ENCODE measurements at places on chromosomes 11 and 22.

DNA sequence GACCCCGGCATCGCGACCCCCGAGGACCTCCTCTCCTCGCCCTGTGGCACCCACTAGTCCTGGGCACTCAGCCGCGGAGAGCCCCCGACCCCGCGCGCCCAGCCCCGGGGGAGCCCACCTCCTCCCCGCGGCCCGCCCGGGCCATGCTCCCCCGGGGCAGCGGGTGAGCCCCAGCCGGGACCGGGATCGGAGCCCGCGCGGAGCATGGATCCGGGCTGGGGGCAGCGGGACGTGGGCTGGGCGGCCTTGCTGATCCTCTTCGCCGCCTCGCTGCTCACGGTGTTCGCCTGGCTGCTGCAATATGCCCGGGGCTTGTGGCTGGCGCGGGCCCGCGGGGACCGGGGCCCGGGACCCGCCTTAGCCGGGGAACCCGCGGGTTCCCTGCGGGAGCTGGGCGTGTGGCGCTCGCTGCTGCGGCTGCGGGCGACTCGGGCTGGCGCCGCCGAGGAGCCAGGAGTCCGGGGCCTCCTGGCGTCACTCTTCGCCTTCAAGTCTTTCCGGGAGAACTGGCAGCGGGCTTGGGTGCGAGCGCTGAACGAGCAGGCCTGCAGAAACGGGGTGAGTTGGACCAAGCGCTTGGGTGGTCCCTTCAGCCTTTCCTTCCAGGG lies 498 bp downstream of the C2CD2L start:
- DNase-seq = no peak

DNA sequence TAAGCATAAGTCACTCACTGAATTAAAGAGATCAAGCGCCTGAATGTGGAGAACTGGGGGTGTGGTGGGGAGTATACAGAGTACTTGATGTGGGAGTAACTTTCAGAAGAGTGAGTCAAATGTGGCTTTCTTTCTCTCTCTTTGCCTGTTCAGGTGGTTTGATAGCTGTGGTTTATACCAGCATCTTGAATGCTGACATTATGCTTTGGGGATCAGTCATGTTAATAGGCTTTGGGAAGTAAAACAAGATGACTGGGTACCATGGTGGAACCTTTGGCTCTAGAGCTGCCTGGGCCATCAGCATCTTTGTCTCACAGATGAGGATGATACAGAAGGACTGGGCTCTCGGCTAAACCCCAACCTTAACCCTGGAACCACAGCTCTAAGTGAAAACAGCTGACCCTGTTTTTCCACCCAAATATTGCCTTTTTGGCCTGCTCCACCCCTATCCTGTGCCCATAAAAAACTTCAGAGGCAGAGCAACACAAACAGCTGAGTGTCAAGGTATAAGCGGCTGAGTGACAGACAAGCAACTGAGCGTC lies 58.2 kb upstream of the GNAZ start:
- no peak for DNase-seq

DNA sequence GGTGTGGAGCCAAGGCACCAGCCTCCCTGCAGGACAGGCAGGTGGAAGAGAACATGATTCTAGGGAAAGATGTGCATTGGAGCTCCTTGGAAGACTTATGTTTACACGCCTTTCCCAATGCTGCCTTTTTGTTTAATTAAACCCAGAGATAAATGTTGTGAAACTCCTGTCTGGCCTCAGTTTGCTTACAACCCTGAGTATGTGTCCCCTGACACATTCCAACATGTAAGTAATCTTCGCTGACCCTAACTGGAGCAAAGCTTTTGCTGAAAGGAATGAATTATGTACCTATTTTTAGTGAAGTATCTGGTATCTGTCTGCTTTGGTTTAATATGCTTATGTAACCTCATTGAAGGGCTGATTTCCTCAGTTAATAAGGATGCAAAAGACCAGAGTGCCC lies 56.7 kb downstream of the APIP start:
- DNase-seq = no peak

DNA sequence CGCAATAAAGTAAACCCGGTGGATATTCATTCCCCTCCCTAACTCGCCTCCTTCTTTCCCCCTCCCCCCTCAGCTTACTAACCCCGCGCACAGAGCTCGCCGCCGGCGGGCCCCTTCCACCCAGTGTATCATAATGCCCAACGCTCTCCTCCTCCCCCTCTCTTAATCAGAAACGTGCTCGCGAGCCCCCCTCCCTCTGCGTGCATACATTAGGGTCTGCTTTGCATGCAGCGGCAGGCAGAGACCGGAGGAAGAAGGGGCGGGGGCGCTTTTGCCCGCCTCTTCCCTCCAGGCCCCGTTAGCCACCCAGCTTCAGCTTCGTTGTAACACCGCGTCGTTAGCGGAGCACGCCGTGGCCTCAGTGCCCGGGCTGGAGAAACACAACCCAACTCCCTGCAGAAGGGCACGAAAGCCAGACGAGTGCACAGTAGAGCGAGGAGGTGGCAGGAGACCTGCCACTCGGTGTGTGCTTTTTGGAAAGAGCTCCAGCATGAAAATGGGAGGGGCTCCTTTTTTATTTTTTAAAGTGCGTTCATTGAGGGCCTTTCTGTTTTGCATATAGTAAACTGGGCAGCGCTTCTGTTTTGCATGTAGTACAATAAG lies 901 bp upstream of the KMT2A start:
- peak; percentile 66 for DNase-seq

DNA sequence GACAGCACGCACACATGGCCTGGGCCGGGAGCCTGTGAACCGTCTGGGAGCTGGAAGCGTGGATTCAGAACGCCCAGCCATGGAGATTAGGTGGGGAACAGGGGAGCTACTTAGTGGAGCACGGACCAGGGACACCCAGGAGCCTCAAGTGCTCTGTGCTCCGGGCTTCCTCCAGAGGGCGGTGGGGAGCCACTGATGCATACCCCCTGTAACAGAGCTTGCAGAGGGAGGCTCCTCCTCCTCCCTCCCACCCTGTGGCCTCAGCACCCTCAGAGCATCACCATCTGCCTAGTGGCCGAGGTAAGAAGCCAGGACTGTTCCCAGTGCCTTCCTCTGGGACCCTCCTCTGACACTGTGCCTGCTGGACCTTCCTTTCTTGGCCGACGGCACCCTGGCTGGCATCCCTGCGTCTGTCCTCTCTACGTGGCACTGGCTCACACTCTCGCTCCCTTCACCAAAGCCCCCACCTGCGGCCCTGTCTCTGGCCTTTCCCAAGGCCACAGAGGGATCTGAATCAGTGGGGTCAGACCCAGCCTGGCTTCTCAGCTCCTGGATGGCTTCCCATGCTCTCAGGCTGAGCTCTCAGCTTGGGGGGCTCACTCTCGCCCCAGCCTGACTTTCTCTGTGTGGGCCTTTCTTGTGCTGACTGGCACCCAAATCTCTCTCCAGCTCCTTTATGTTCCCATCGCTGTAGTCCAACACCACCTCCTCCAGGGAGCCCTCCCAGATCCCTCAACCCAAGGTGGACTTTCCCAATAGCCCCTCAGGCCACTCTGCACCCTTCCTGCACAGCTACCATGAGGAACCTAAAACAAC lies 780.9 kb downstream of the BRD1 start:
- no peak for DNase-seq

DNA sequence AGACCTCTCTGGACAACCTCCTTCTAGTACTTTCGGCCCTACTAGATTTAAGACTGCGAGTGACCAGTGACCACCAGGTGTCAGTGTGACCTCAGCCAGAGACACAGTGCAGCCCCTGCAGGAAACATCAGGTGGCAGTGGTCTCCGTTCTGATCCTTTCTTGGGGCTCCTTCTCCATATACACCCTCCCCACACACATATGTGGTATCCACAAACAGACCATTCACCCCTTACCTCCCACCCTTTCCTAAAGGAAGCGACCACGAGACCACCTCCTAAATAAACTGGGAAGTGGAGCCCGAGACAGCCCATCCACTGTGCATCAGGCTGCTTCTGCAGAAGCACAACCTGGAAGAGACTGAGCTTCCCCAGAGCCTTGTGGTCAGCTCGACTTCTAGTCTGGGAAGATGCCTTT lies 38.5 kb upstream of the CYP2D6 start:
- peak; percentile 69 for DNase-seq

DNA sequence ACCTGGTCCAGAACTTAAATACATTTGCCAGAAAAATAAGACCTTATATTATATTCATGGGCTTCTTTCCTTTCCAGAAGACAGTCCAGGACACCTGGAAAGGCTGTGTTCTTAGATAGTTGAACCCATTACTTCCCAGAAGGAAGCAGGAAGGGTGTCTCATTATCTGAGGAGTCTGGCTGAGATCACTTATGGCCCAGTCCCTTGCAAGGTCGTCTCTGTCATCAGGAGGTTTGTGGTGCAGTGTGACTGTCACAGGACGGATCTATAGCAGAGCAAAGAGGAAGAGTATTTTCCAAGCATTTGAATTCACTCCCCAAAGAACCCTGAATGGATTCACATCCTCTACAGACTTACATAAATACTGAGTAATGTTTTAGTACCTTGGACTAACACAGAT lies 270.7 kb upstream of the MTNR1B start:
- no peak for DNase-seq

GRCh38 chr22:19103880-19104821 lies 18.1 kb downstream of the DGCR2 start:
- no peak for DNase-seq

DNA sequence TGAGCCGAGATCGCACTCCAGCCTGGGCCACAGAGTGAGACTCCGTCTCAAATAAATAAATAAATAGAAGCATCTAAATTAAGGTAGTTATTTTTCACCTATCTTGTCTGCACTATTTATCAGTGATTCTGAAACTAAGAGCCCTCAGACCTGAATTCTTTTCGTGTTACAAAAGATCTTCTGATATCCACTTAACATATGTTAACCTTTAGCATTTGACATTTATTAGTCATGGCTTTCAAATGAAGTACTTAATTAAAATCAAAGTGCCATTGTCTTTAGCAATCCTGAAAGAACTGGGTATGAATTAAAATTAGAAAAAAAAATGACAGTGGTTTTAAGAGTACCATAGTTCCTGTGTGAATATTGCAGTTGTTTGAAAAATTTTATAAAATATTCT lies 99.1 kb upstream of the TIMP3 start:
- DNase-seq = no peak

GRCh38 chr11:11588243-11588642 lies 33.6 kb downstream of the GALNT18 start:
- no peak for DNase-seq

DNA sequence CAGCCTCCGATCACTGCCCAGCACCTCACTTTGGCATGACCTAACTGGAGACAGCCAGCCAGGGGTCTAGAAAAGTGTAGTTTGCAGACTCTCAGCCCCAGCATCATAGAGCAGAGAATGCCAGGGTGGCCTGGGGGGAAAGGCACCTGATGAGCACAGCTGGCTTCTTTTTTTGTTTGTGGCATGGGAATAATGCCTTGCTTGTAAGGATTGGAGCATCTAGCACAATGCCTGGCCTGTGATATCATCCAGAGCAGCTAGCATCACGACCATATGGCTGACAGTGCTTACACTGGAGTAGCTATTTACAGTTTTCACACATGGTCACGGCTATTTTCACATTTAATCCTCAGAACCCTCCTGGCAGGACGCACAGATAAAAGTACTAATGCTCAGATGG lies 594.8 kb upstream of the B3GAT1 start:
- DNase-seq = no peak

DNA sequence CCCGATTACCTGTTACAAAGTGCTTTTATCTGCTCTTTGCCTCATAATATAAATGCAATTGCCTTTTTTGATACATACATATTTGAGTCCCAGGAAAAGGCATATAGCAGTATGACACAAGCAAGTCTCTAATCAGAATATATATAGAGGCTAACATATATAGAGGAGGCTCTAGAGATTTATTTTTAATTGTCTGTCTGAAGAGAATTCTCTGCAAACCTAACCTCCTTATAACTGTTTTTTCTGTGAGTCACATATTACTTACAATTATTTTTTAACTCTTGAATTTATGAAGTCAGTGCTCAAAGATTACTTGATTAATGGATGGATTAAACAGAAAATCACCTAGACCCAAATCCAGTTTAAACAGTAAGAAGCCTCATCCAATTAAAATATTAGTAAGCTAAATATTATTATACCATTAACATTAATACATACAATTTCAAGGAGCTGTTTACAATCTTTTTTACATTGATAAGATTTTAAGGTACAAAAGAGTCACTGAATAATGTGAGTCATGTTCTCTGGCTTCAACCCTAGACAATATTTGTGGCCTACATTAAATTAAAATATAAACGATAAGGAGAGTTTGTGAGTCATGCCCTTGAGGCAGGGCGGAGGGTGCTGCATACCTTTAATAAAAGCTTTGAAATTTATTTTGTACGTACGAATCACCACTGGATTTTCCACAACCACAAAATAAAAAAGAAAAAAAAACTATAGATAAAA lies 19.2 kb upstream of the MMP13 start:
- DNase-seq = no peak

GRCh38 chr11:134734141-134734845 lies 322.3 kb upstream of the B3GAT1 start:
- no peak for DNase-seq

DNA sequence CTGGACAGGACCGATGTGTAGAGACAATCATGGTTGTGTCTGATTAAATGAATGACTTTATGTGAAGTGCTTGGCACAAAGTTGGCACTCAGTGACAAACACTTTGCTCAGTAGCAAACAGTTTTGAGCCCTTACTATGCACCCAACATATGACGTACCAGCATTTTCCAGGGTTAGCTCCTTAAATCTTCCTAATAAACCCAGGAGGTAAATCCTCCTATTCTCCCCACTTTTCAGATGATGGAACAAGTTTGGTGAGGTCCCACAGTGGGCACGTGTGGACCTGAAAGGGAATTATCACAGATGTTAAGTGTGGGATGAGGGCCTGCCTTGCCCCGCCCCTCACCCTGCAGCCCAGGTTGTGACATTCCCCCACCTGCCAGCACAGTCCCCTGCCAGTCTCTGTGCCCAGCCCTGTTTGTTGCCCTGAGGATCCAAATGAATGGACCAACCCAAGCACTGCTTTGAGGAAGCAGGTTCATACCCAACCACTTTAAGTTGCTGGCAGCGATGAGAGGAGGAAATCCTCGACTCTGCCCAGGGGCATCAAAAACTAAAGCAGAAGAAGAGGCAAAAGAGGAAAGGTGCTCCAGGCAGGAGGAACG lies 6.6 kb upstream of the CARD10 start:
- no peak for DNase-seq

Data from left lobe of liver (tissue), 2 donors.